Stimulated activated CD8-positive, alpha-beta memory T cell treated with anti-CD3 and anti-CD28 coated beads, Interleukin-4, amount 100 ng/mL, for 48 hours (primary cell): ENCODE measurements at places on chromosomes 16 and 17.

GRCh38 chr16:66196770-66197169 lies 169.7 kb upstream of the CDH5 start:
- DNase-seq, result no peak

DNA sequence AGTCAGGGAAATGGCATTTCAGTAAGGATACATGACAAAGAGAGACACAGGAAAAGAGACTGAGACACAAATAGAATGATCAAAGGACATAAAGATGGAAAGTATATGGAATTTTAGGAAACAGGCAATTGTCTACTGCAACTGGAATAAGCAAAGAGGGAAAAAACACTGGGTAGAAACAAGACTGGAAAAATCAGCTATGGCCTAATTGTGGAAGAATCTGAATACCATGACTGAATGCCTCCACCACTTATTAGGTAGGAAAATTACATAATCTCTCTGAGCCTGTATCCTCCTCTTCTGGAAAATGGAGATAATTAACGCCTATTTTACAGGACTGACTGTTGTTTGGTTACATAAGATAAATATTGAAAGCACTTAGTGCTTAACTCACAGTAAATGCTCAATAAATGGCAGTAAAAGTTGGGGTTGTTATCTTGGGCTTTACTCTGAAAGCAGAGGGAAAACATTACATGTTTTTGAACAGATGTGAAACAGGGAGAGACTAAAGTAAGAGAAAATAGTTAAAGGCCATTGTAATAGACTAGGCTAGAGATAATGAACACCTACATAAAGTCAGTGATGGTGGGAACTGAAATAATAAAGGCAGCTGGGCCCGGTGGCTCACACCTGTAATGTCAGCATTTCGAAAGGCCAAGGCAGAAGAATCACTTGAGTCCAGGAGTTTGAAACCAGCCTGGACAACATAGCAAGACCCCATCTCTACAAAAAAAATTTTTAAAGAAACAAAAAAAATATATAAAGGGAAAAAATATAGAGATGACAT lies 63.5 kb upstream of the C17orf78 start:
- DNase-seq, result no peak

GRCh38 chr16:79628501-79628975 lies 28.0 kb upstream of the MAF start:
- DNase-seq, result peak; percentile 76

DNA sequence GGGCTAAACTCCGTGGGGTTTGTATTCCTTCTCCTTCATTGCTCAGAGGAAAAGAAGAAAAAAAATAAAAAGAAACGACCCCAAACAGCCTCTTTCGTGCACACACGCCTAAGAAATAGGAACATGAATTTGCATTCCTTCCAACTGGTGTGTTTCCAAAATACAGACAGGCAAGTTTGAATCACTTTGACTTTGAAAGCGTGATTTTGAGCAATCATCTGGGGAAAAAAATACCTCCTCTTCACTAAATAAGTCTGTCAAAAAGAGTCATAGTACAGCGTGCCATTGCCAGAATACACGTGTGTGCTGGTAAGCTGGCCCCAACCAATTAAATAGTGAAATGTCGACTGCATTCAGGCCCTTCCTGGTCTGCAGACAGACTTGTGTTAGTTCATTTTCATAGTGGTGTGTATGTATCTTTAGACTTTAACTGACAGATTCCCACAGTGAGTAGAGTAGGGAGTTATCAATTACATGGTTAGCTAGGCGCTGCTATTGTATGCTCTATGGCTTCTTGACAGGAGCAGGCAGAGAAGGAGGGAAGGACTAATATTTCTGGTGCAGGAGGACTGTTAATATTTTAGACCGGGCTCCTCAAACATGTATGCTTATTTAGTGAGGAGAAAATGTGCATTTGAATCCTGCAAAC lies 618.3 kb downstream of the MAF start:
- DNase-seq, result no peak

GRCh38 chr17:57657211-57657610 lies 87.9 kb downstream of the CCDC182 start:
- no peak for DNase-seq

- no peak for DNase-seq
Observed at GRCh38 chr17:10210151-10210574, 11.8 kb upstream of the GAS7 start.
